ENCODE measurements at places on chromosomes 3 and 15.

DNA sequence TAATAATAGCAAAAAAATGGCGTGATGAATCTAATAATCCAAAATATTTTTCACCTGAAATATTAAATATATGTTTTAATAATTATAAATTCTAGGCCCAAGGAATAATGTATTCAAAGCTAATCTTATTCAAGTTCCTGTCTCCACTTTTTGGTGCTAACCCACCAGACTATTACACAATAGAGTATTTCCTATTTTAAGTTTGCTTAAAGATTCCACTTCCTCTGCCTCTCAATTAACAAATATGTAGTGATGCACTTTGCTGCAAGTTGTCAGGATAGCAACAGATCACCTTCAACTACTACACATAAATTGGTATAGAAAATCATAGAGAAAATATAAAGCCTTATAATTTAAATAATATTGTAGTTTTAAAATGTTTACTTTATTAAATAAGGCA lies 467.5 kb downstream of the C3orf38 start:
- no peak for DNase-seq

DNA sequence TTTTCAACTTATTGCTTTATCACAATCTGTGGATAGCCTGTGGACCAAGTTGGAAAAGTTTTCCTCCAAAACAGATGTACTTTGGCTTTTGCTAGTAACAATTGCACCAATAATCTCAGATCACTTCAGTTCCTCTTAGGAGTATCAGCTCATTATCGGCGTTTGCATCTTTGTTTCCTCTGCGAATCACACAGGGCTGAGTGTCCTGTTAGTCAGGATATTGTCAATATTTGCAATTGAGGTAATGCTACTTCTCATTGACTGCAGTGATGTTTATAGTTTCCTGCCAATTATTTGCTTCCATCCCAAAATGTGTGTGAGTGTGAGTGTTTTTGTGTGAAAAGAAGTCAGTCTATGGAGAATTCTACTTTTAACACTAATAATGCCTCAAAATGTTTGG lies 545.0 kb downstream of the SI start:
- no peak for DNase-seq

DNA sequence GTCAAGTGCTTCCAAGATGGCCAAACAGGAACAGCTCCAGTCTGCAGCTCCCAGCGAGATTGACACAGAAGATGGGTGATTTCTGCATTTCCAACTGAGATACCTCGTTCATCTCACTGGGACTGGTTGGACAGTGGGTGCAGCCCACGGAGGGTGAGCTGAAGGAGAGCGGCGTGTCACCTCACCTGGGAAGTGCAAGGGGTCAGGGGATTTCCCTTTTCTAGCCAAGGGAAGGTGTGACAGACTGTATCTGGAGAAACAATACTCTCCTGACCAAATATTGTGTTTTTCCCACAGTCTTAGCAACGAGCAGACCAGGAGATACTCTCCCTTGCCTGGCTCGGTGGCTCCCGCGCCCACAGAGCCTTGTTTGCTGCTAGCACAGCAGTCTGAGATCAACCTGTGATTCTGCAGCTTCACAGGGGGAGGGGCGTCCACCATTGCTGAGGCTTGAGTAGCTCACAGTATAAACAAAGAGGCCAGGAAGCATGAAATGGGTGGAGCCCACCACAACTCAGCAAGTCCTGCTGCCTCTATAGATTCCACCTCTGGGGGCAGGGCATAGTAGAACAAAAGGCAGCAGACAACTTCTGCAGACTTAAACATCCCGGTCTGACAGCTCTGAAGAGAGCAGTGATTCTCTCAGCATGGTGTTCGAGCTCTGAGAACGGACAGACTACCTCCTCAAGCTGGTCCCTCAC lies 293.5 kb upstream of the SUCLG2 start:
- DNase-seq, result peak; percentile 17

DNA sequence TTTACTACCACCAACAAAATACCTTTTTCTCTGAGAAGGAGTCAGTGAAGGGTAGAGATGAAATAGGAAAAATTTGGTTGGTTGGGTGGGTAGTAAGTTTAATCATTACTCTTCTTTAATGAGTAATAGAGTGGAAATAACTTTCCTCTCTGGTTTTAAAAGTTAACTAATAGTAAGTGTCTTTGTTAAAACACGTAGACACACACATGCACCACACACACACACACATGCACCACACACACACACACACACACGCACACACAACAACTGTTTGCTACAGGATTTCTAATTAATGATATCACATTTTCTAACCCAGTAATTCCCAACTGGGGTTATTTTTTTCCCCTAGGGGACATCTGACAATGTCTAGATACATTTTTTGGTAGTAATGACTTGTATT lies 84.1 kb downstream of the CHL1 start:
- no peak for DNase-seq

DNA sequence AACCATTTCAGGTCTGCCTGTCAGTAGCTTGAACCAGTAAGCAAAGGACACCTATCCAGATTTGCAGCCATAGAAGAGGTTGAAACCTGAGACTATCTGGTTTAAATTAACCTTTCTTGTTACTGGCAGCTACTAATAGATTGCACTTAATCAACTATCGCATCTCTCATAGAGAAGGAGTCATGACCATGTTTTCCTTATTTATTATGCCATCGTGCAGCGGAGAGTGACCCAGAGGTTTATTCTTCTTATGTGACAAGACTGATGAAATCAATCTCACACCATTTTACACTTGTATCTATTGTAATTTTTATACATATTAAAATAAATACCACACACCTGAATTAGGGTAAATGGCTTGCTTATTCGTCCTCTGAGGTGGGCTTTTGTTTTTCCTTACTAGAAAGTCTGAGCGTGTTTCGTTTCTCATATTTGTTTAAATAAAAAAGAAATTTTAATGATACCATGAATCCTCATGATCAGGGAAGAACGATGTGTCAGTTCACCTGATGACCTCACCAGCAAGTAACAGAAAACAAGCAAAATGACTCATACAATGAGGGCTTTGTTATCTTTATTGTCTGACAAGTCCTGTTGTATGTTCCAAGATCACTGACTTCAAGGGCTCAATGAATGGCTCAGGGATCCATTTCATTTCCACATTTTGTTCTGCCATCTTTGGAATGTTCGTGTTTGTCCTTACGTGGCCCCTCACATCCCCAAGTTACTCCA lies 379.5 kb upstream of the DPH6 start:
- no peak for DNase-seq

DNA sequence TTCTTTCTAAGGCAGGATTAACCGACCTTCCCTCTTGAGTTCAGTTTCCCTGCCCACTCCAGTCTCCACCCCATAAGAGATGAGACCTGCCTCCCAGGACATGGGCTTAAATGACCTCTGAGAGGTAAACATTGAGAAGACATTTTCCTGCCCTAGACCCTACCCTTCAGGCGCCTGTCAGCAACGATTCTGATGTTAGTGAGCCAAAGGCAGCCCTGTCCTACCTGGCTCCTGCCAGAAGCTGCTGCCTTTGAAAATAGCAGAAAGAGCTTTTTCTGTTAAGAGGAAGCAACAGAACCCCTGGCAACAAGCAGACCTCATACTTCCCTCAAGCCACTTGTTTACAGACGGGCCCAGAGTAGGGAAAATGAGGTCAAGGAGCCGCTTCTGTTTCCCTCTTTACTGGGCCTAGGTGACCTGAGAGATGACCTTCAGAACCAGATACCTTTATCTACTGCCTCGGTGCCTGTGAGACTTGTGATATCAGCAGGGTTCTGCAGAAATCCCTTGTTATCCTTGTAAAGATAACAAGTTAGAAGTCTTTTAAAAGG lies 52.0 kb downstream of the CD200R1L start:
- no peak for DNase-seq

- DNase-seq, result no peak
These were observed 44.1 kb downstream of the DHX36 start for GRCh38 chr3:154280161-154280560.

DNA sequence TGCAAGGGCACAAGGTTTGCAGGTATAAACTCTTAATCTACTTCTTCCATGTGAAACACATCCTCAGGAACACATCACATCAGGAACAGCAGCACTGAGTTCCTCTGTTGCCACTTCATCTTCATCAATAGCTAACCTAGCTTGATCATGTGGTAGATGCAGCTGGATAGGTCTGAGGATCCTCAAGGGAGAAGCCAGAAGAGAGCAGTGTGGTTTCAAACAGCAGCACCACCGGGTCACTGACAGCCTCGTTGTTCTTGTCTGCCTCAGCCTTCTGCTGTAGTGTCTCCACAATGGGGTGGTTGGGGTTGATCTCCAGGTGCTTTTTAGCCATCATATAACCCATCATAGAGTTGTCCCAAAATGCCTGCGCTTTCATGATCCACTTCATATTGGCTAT lies 58.8 kb downstream of the ADAM10 start:
- no peak for DNase-seq

- DNase-seq, result no peak
These were observed 88.6 kb downstream of the TRIM42 start for GRCh38 chr3:140766465-140766864.

DNA sequence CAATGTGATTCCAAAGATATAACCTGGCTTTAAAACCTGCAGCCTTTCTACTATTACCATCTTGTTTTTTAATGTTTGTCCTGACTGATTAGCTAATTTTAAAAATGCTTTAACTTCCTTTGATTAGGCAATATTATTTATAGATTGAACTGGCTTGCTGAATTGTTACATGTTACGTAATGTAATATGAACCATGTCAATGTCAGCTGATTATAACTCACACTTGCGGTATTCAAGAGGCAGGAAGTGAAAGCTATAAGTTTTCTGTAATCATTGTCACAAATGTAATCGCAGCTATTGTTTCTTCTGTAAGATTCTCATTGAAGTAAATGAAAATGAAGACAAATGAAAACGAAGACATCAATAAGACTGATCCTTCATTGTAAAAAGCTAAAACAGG lies 146.8 kb downstream of the ROBO2 start:
- DNase-seq, result no peak

DNA sequence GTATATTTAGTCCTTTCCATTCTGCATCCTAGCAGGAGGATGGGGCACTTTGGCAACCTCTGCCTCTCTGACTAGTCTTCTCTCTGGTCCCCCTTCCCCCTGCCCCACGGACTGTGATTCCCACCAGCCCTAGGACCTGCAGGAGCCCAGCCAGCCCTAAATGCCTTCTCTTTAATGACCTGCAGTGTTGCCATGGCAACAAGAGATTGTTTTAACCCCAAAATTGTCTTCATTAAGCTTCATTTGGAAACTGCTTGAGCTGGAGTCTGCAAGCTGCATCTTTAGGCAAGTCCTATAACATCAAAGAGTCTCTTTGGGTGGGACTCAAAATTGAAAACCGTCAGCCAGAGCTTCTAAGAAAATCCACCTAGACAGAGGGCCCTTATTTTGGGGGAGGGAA lies 59.7 kb upstream of the ANKRD34C start:
- DNase-seq, result no peak

- no peak for DNase-seq
These were observed 327.1 kb downstream of the SATB1 start for GRCh38 chr3:18097989-18098388.

GRCh38 chr3:194584320-194584776 lies 48.9 kb downstream of the TMEM44 start:
- no peak for DNase-seq

GRCh38 chr15:90594301-90594738 lies 64.6 kb downstream of the CRTC3 start:
- DNase-seq, result peak; percentile 72

DNA sequence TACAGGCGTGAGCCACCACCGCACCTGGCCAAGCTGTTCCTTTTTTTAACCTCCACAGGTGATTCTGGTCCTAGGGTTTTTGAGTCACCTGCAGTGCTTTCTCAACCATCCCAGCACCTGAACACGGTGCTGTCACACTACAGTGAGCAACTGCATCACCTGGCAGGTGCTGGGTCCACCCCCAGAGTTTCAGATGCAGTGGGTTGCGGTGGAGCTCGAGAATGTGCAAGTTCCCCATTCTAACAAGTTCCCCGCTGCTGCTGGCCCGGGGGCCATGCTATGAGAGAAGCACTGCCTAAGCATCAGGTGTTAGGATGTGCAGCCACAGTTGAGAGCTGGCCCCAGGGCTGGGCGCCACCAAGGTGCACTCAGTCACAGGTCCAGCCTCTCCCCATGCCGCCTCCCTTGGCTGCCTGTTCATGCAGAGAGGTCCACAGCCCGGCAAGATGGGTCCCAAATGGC lies 18.0 kb downstream of the ISG20 start:
- no peak for DNase-seq

GRCh38 chr3:134357914-134358811 lies 16.1 kb downstream of the AMOTL2 start:
- DNase-seq, result no peak

GRCh38 chr15:45112143-45112590 lies 1.8 kb downstream of the DUOX2 start:
- no peak for DNase-seq

DNA sequence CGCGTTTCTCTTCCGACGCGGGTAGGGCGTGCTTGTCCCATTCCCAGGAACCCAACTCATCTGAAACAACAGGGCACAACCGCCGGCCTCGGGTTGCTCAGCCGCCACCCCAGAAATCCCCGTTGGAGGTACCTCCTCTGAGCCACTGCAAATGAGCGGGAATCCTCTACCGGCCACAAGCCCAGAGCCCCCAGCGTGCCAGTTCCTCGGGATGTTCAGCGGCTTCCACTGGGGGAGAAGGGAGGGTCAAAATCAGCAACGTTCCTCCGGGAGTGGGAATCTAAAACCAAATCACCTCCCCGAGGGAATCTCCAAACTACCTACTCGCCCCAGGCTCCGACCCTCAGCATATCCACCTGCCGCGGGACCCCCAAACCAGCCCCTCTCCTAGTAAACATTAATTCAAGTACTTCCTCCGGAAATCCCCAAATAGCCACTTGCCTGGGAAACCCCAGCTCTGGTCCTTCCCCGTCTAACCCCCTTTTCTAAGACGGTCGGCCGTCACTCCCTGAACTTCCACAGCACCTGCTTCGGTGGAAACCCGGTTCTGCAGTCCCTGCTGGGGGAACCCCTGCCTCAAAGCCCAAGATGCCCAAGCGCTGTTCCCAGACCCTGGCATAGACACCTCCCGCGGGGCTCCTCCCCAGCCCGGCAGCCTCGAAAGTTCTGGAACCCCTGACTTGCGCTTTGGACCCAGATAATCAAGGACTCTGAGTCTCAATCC lies 887 bp downstream of the OXTR start:
- DNase-seq, result no peak
